ENCODE measurements at places on chromosomes 7 and 10.

GRCh38 chr10:21496343-21497176, 28.9 kb downstream of the SKIDA1 start:
- peak; percentile 23 for DNase-seq

DNA sequence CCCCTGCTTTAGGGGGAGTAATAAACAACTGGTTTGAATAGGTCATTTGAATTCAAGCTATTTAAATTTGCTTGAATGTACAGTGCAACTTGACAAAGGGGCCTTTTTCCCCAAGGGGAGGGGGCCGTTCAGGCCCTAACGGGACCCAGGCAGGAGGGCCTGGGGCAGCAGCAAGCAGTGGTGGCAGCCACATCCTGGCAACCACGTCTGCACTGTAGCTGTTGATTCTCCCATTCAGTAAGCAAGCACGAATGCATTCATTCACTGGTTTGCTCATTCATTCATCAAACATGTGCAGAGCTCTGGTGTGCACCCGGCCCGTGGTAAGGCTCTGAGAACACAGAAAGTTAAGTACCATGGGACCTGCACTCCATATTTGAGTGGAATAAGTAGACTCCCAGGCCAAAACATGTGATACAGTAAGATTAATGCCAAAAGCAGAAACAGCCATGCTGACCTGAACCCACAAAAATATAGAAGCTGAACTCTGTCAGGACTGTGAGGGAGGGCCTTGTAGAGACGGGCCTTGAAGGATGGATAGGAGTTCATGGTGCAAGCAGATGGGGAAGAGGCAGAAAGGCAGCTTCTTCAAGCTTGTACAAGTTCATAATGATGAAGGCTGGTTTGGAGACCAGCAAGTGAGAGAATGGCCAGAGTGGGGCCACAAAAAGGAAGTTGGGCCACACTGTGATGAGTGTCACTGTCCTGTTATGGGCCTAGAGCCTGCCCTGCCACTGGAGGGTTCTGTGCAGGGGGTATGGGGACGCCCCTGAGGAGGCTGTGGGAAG, 29.3 kb upstream of the C10orf53 start:
- DNase-seq = no peak

GRCh38 chr7:29033584-29033983, 75.5 kb upstream of the TRIL start:
- no peak for DNase-seq

- DNase-seq = no peak
These were observed 15.9 kb downstream of the YKT6 start for GRCh38 chr7:44216521-44217222.

- no peak for DNase-seq
These were observed 176.7 kb upstream of the PPP2R2D start for GRCh38 chr10:131724169-131724545.

GRCh38 chr10:25989951-25990350, 55.9 kb downstream of the MYO3A start:
- no peak for DNase-seq

DNA sequence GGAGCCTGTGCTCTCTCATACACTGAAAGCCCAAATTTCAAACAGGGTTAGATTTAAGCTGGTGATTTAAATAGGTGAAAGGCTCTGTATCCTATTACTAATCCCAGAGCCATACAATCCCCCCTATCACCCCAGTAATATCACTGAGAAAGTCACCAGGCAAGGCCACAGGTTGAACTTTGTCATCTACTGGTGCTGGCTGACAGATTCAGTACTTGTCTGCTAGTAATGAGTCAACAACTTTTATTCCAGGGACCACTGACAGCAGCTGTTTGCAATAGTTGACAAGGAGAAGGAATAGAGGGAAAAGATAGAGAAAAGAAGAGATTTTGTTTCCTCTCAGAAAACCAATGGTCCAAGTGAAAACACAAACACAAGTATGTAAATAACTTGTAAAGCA, 10.4 kb downstream of the ASB15 start:
- no peak for DNase-seq

GRCh38 chr7:141673346-141673745, 28.6 kb downstream of the DENND11 start:
- no peak for DNase-seq

GRCh38 chr7:127536741-127537140, 48.7 kb downstream of the GCC1 start:
- DNase-seq = no peak

GRCh38 chr7:67019562-67020390, 23.1 kb downstream of the TYW1 start:
- DNase-seq = no peak

DNA sequence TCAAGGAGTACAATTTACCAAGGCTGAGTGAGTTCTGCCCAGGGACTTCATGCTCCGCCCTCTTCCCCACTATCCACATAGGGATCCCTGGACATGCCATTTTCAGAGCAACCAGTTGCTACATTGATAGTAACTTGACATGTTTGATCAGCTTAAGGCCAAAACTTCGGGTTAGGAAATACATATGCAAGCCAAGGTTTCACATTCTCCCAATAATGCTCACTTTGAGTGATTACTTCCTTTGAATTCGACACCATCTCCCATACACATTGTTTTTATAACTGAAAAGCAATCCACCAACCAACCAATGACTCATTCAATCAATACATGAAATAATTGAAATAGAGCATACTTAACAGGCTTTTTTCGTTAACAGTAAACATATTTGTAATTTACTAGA, 137.9 kb downstream of the GLI3 start:
- no peak for DNase-seq

GRCh38 chr10:45202242-45202641, 113.2 kb downstream of the OR13A1 start:
- no peak for DNase-seq

DNA sequence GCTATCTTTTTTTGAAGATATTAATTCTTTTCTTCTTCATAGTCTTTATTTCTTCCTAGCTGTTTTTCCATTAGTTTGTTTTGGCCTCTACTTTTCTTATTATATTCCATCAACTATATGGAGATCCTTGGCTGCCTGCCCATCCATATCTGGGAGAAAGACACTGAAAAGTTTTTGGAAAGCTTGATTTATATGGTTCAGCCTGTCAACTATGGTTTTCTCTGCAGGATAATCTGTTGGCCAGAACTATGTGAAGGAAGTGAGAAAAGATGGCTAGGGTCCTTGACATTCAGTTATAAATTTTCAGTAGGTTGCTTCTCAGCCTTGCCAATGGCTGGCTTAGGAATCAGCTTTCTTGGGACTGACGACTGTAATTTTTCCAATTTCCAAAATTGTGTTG, 10.0 kb upstream of the CDK14 start:
- no peak for DNase-seq

DNA sequence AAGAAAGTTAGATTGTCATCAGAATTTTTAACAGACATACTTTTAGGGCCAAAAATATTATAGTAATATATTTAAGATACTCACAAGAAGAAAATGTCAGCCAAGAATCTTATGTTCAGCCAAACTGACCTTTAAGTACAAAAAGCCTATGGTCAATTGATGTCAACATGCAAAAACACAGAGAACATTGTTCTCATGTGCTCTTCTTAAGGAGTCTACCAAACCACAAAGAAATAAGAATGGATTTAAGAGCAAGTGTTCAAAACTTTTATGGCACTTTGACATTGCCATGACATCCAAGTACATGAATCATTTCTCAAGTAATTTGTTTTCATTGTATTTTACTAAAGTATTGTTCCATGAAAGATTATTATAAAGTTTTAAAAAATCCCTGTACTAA, 180.4 kb downstream of the TMEM26 start:
- DNase-seq = no peak

DNA sequence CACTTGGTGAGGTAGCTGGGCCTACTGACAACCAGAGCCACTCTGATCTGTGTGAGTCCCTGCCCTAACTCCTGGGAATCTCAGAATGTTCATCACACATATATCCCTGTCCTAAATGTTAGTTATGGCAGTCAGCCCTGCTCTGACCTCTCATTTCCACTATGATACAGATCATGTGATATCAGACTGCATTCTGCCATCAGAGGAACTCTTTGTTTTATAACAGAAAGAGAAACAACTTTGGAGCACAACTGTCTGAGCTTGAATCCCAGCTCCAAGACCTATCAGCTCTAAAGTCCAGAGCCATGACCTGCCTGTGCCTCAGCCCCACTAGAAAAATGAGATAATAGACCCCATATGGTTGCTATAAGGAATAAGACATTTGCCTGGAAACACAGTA, 54.6 kb upstream of the ABCB4 start:
- no peak for DNase-seq

DNA sequence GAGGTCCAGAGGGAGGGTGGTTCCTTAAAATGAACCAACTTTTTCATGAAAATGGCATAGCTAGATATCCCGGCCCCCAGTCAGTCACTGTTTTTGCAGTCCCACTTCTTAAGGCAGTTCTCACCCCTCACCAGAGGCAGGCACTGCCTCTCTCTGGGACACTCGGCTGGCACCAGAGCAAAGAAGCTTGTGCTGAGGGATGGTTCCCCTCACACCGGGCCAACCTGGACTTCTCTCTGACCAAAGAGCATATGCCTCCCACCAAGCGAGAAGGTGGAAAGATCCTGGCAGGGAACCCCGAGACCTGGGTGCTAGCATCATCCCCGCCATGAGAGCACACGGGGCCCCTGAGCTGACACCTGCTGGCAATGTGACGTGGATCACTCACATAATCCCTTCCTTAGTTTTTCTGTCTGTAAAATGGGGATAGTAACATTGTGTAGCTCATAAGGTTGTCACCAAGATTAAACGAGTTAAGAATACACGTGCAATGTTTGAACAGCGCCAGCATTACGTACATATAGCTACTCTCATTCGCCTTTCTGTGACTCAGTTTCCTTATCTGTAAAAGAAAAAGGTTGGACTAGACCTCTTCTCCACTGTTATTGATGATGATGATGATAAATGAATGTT, 88.5 kb downstream of the PARP12 start:
- no peak for DNase-seq

DNA sequence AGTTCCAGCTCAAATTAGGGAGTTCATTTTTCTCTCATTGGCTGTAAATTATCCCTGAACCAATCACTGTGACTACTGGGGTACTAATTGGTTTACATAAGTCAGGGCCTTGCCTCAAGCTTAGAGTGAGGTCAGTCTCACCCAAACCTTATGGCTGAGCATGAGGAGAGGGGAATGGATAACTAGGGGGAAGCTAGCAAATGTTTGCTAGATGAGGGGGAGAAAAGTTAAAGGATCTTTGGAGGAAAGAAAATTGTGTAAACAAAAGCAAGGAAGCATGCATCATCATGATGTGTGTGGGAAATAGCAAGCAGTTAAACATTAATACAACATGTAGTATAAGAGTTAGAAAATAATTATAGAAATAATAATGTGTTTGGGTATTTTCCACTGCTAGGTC, 121.9 kb downstream of the BBS9 start:
- DNase-seq = no peak

DNA sequence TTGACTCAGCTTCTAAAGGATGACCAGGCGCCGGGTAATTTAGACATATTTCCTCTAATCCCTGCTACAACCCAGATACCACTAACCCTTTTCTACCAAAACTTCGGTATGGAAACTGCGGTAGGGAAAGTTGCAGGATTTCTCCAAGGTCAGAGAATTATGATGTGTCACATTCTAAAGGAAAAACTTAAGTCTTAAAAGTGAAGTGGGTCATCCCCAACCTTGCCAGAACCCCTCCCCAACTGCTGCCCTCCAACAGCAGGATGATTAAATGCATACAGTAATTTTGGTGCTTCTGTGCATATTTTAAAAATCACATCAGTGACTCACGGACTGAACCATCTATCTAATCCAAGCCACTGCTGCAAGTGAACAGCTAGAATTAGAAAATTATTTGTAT, 52.7 kb downstream of the GRB10 start:
- no peak for DNase-seq

DNA sequence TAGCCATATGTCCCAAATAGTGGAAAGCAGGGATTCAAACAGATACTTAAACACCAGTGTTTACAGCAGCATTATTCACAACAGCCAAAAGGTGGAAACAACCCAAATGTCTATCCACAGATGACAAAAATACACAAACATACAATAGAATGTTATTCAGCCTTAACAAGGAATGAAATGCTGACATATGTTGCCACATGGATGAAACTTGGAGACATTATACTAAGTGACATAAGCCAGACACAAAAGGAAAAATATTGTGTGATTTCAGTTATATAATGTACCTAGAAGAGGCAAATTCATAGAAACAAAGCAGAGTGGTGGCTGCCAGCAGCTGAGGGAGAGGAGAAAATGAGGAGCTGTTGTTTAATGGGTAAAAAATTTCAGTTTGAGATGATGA, 533.9 kb upstream of the FZD8 start:
- no peak for DNase-seq

DNA sequence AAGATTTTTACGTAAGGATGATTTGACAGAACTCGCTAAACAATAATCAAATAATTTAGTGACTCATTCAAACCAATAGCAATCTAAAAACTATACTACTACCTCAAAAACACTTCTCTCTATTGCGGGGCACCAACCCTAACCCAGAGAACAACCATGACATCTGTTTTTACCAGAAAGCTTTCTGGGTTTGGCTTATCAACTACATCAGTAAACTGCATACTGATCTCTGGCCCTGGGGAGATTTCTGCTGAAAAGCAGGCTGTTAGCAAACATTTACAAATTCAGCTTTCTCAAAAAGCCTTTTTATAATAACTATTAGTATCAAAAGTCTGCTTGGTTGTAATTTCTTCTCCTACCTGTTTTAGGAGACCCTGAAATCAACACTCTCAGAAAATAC, 144.5 kb upstream of the ZWINT start:
- DNase-seq = no peak

- DNase-seq = no peak
These were observed 138.2 kb downstream of the C10orf105 start for GRCh38 chr10:71581376-71581775.

- DNase-seq = no peak
These were observed 425.6 kb downstream of the PAXIP1 start for GRCh38 chr7:154577141-154577873.

- DNase-seq = no peak
These were observed 103.9 kb downstream of the CUBN start for GRCh38 chr10:17025444-17026295.

- no peak for DNase-seq
These were observed 38.7 kb upstream of the HMX3 start for GRCh38 chr10:123097039-123097438.

GRCh38 chr10:132381741-132382140, 15.3 kb upstream of the PWWP2B start:
- no peak for DNase-seq

DNA sequence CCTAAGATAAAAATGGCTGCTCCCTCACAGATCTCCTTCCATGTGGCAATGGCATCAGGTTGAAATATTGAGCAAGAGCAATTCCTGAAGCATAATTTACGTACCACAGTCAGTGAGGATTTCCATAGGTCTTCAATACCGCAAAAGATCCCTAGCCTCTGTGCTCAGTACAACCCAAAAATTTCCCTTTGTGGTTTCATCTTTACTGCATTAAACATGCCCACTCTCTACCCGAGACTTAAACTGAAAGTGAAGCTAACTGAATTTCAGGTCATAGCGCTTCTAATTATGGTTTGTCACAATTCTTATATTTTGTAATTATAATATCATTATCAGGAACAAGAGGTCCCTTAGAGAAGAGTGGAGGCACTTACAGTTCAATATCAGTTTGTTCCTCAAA, 1071.1 kb downstream of the XPNPEP1 start:
- no peak for DNase-seq

- no peak for DNase-seq
These were observed 60.3 kb upstream of the NFKB2 start for GRCh38 chr10:102335184-102335583.

- no peak for DNase-seq
These were observed 97.1 kb downstream of the JCAD start for GRCh38 chr10:29962166-29962850.

Measured in activated CD8-positive, alpha-beta memory T cell treated with anti-CD3 and anti-CD28 coated beads for 1 hour (primary cell).